ENCODE measurements at places on chromosomes 1 and 21. TPM values are rescaled to one million over a fixed set of nuclear protein-coding genes. Genes with fewer than 3 reads are reported as not detected.

FAM89A gene
- total RNA-seq: 2.1 TPM

ERO1B gene
- 5.5 TPM for total RNA-seq

GABRD gene
- 0.82 TPM for total RNA-seq

CELA3A gene
- not detected for total RNA-seq

HPCAL4 gene
- total RNA-seq: 0.92 TPM

SAMD13 gene
- 5.9 TPM for total RNA-seq

MATN1 gene
- total RNA-seq: not detected

CACHD1 gene
- total RNA-seq: 12.8 TPM

FRRS1 gene
- total RNA-seq: 11.9 TPM

CRP gene
- total RNA-seq: not detected

LCA5L gene
- total RNA-seq: 0.41 TPM

CR2 gene
- total RNA-seq: not detected

IGFN1 gene
- total RNA-seq: 0.21 TPM

PGLYRP3 gene
- 2.4 TPM for total RNA-seq
